HS-5 (cell line): ENCODE measurements at places on chromosomes 11 and 22.

- no peak for DNase-seq
Measured at GRCh38 chr11:67389477-67389876, 2.3 kb upstream of the RAD9A start.

DNA sequence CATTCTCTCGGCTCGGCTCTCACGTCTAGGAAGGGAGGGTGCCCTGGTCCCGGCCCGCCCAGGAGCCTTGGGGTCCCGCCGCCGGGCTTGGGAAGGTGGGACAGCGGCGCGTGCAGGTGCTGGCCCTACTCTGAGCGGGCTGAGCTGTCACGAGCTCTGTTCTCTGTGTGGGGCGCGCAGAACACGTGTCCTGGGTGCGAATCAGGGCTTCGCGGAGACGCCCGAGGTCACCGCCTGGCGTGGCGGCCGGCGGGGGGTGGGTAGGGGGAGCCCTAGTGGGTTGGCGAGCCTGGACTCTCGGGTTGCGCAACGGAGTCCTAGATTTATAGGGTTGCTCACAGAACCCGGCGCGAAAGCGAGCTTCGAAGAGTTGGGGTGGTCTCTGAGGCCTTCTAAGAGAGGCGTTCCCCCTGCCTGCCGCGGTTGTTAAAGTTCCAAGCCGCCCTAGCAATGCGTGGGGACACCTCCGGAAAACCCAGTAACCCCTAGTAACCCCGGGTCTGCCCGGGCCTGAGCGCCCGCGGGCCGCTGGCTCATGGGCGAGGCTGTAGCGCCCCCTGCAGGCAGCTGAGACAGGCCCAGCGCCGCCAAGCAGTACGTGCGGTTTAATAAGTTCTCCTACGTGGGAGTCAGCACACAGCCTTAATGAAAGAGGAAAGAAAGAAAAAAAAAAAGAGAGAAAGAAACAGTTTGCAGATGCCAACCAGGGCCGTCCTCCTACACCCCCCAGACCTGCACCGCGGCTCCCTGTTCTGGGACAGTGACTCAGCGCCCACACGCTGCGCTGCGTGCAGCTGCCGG lies 2.7 kb downstream of the ADM start:
- peak; percentile 82 for DNase-seq

DNA sequence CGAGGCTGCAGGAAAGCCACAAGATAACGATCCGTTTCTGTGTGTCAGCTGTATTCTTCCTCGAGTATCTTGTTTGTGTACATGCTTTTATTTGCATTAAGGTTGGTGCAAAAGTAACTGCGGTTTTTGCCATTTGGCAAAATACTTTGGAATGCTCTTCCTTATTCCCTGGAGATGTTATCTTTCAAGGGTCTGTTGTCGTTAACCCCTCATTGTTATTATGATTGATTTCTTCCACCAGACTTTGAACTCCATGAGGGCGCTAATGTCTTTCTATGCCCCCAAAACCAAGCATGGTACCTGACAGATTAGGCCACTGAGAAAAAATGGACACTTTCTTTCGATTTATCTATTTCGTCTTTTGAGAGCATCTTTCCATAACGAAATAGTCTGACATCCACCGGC lies 563 bp upstream of the PSMA1 start:
- no peak for DNase-seq

- no peak for DNase-seq
Measured at GRCh38 chr11:33753304-33753967, 17.2 kb upstream of the CD59 start.

DNA sequence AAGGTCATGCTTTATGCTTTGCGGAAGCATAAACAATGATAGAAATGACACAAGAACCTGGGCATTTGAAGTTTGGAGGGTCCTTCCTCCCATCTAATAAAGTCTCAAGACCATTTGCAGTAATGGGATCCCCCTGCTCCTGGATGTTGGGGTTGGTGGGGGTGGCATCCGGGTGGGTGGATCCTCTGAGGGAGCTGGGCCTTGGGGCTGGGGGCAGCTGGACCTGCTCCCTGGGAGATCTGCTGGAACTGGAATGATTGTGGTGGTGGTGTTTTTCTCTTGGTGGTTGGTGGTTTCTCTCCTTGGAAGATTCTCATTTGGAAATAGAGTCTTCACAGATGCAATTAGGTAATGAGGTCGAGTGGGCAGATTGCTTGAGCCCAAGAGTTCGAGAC lies 2.2 kb upstream of the NAP1L4 start:
- no peak for DNase-seq

DNA sequence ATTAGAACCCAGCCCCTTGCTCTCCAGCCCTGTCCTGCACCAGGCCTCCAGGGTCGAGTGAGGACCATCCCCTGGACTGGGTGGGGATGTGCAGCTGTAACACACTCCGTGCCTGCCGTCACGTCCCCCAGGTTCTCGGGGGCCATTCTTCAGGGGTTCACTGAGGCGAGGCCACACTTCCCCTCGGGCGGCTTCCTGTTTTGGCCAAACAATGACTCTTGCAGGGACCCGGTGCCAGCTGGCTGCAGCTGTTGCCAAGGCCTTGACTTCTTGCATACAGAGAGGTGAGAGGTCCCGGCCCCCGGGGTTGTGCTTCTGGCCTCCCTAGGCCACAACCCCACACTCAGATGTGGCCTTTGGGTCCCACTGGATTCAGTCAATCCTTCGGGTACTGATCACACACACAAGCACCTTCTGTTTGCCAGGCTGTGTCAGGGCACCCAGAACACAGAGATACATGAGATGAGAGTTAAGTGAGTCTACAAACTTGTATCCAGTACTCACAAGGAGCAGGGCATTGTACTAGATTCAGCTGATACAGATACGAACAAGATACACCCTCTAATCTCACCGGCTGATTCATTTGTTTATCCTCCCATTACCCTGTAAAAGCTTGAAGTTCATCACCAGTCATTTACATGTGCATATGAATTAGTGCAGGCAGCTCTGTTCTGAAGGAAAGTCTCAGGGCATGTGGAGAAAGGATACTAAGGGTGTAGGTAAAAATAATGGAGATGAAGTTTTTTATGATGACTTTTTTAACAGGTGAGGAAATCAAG lies 32.9 kb downstream of the LRRC32 start:
- DNase-seq: no peak

- DNase-seq: no peak
Measured at GRCh38 chr11:118212781-118213191, 12.0 kb downstream of the JAML start.

DNA sequence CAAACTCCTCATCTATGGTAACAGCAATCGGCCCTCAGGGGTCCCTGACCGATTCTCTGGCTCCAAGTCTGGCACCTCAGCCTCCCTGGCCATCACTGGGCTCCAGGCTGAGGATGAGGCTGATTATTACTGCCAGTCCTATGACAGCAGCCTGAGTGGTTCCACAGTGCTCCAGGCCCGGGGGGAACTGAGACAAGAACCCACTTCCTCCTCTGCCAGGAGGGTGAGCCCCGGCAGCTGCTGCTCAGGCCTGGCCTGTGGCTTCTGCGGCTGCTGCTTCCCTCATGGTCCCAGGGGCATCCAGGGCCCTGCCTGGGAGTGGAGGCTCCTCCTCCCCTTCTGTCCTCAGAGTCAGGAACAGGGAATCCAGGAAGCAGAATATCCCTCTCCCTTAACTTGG lies 98.4 kb downstream of the ZNF280B start:
- DNase-seq: no peak

DNA sequence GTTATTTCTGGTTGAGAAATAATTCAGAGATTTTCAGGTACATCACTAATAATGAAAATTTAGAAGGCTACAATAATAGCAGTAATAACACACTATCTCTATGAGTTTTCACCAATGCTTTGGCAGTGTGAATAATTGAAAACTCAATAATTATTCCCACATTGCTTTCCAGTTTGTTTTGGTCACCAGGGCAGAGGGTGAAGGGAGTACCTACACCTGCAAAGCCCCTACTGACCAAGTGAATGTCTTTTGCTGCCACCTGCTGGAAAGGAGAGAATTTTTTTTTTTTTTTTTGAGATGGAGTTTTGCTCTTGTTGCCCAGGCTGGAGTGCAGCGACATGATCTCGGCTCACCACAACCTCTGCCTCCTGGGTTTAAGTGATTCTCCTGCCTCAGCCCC lies 3.2 kb downstream of the NELL1 start:
- DNase-seq: no peak

DNA sequence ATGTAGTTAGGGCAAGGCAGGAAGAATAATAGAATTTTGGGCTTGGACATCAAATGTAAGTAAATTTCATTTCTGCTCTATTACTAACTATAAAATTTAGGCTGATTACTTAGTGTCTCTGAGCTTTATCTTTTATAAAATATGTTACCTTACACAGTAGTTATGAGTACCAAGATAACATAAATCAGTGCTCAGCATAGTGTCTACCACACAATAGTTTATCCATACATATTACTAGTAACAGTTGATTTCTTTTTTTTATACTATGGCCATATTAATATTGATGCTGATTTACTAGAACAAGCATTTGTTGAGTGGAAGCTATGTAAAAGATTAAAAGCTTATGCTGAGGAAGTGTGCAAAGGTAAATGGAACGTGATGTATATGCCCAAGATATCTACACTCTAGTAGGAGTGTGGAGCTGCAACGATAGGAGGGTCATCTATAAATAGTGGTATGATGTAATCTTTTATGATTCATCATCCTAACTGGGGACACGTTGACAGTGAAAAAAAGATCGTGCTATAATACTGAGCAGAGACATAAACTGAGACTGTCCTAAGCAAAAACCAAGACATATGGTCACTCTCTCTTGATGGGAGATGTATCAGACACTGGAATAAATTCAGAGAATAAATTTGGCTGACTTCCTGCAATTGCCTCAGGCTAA lies 8.7 kb upstream of the SLC5A12 start:
- no peak for DNase-seq

- DNase-seq: no peak
Measured at GRCh38 chr11:83736684-83737083, 450.5 kb upstream of the CCDC90B start.

DNA sequence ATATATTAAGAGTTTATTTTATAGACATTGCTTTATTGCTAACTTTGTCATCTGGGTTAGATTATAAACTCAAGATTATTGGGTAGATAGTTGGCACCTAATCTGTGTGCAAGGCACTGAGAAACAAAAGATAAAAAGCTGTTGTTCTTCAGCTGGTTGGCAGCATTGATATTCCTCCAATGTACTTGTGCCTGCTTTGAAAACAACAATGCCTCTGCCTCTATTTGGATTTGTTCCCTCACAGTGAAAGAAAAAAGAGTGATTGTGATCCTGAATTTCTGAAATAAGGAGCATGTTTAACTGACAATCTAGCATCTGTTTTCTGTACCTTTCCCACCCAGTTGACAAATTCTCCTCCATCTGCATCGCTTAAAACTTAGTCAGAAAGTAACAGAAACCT lies 98.3 kb downstream of the TYR start:
- no peak for DNase-seq

- DNase-seq: no peak
Measured at GRCh38 chr11:59542142-59542810, 30.9 kb downstream of the OR4D9 start.

GRCh38 chr11:75432911-75433321 lies at the start of gene KLHL35:
TSS of gene KLHL35 (minus strand) at chr11:75433203. CDS start at chr11:75430629, 2,574 bp downstream.
- DNase-seq: no peak

- DNase-seq: peak; percentile 83
Measured at GRCh38 chr22:30649430-30650007, 13.9 kb downstream of the SLC35E4 start.

- no peak for DNase-seq
Measured at GRCh38 chr11:77142091-77142975, 14.3 kb downstream of the MYO7A start.

DNA sequence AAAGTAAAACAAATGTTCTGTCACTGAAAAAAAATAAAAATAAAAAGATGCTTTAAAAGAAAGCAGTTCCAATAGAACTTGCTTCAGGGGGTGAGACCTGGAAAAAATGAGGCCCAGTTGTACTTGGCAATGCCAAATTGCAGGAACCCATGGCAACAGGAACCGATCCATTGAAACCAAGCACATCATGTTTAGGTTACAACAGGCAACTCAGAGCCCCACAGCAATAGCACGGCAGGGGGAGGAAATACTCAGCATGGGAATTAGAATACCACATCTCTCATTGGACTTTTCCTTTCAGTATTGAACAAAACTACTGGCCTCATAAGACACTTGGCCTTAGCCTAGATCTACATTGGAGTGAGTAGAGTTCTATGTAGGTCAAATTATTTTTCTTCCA lies 84.3 kb downstream of the MSANTD4 start:
- no peak for DNase-seq

DNA sequence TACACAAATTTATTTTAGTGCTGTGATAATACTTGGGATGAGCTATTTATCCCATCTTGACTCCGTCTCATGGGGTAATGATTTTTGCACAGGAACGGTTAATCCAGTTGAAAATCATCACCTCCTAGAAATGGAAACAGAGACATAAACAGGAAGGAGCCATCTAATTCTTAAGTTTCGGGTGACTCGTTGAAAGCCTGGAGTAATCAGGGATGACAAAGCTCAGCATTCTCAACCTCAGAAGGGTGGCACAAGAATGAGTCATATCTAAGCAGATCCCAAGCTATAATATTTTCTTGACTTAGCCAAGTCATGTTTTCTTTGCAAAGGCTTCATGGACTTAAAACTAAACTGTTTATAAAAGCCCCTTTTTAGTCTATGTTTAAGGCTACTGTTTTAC lies 280.8 kb upstream of the CCDC90B start:
- DNase-seq: peak; percentile 50

DNA sequence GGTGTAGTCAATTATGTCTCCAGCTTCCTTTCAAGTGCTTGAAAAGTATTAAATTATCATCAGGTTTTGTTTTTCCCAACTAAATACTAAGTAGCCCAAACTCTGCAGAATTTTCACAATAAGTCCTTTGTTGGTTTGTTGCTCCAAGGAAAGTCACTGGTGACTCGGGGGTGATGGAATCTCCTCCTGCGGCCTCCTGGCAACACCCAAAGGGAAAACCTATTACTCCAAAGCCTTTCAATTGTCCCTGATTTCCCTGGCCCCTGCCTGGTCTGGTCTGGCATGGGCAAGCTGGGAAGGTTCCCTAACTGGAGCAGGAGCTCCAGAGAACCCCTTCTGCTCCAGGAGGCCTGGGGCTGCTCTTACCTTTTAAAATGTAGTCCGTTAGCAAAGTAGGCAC lies 47.9 kb downstream of the FEZ1 start:
- DNase-seq: peak; percentile 15

DNA sequence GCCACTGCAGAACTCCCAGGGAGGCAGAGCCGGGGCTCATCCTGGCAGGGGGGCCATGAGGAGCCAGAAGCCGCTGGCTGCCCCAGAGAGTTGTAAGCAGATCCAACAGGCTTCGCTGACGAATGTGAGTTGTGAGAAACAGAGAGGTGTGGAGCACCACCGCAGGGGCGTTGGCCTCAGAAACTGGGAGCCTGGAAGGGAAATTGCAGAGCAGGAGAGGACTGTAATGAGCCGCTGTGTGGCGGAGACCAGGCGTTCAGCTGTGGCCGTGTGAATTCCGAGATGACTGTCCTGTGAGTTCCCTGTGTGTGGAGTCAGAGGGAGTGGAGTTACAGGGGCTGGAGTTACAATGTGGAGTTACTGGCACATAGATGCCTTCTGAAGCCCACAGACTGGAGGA lies 27.7 kb upstream of the ETS1 start:
- no peak for DNase-seq
